CD14-positive monocyte (primary cell): ENCODE measurements at places on chromosomes 13 and 19.
A peak's percentile ranks its signal among the peaks of the same experiment; 100 is the strongest.

- H3K27me3 ChIP-seq: no peaks in the 10 kb centered on the region
- H3K27ac ChIP-seq: no peak overlapping the region
- H3K4me3 ChIP-seq: no peak overlapping the region
- no peaks in the 10 kb centered on the region for H3K4me1 ChIP-seq
These were observed 236.0 kb downstream of the PCDH9 start for GRCh38 chr13:66994097-66994496.

- H3K27me3 ChIP-seq: no peaks in the 10 kb centered on the region
- H3K36me3 ChIP-seq: no peaks in the 10 kb centered on the region
- no peak overlapping the region for H3K4me3 ChIP-seq
- H3K27ac ChIP-seq: peak overlapping the region; percentile 13
These were observed 12.7 kb upstream of the WBP4 start for GRCh38 chr13:41048640-41049039.

- no peaks in the 10 kb centered on the region for H3K27me3 ChIP-seq
- no peak overlapping the region for H3K4me3 ChIP-seq
- H3K4me1 ChIP-seq: no peaks in the 10 kb centered on the region
These were observed 170.0 kb downstream of the LMO7 start for GRCh38 chr13:75806117-75806516.

DNA sequence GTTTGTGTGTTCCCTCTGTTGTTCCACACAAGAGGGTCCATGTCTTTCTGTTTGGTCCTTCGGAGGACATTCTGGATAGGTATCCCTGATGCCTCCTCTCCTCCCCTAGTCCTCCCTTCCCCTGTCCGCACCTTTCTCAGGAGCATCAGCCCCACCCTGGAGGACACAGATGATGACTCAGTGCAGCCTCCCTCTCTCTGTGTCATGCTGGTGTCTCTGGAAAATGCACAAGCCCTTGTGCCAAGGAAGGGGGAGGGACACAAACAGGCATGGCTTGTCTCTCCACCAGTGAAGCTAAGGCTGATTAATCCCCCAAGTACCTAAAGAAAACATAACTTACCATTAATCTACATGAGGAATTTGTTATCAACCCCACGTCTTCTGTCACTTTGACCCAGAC, 16.2 kb upstream of the TNFRSF19 start:
- H3K36me3 ChIP-seq: no peaks in the 10 kb centered on the region
- no peaks in the 10 kb centered on the region for H3K27me3 ChIP-seq
- no peak overlapping the region for H3K27ac ChIP-seq

GRCh38 chr13:30810801-30811200, 75.5 kb downstream of the ALOX5AP start:
- peaks cover 15% of the 10 kb centered on the region for H3K4me1 ChIP-seq
- DNase-seq: no peak
- H3K4me3 ChIP-seq: no peak overlapping the region
- no peak overlapping the region for H3K27ac ChIP-seq
- no peaks in the 10 kb centered on the region for H3K27me3 ChIP-seq

- H3K27ac ChIP-seq: no peak overlapping the region
- no peak for DNase-seq
- no peak overlapping the region for H3K4me3 ChIP-seq
- H3K36me3 ChIP-seq: peaks cover 16% of the 10 kb centered on the region
- no peaks in the 10 kb centered on the region for H3K4me1 ChIP-seq
- H3K27me3 ChIP-seq: no peaks in the 10 kb centered on the region
These were observed 34.5 kb upstream of the URAD start for GRCh38 chr13:28022848-28023518.
